ENCODE measurements at places on chromosomes 4 and X. TPM values are rescaled to one million over a fixed set of nuclear protein-coding genes. Genes with fewer than 3 reads are reported as not detected.

Gene ARMCX5
- total RNA-seq, result 10.9 TPM

DNA sequence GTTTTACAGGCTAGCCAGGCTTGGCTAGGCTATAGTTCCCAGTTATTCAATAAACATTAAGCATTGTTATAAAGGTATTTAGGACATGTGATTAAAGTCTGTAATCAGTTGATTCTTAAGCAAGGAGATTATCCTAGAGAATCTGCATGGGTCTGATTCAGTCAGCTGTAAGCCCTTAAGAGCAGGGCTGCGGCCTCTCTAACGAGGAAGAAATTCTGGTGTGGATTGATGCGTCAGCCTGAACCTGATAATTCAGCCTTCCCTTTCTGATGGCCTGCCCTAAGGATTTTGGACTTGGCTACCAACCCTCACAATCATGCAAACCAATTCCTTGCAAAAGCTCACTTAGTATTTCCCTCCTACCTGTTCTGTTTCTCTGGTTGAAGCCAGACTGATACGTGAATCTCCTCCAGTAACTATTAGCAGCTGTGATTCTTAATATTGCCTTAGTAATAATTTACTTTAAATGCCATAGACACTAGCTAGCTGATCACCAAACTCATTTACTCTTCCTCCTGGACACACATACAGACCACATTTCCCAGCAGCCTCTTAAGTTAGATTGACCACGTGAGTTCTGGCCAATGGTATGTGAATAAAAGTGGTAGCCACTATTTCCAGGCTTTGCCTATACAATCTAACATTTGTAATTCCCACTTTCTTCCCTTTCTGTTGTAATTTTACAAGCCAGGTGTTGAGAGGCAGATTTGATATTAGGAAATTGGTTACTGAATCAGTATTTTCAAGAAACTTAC is 678.0 kb upstream of the INTU start:
- DNase-seq, result no peak
- no peak overlapping the region for H3K4me3 ChIP-seq
- no peak overlapping the region for H3K27ac ChIP-seq

Gene TMEM47
- total RNA-seq, result not detected

DNA sequence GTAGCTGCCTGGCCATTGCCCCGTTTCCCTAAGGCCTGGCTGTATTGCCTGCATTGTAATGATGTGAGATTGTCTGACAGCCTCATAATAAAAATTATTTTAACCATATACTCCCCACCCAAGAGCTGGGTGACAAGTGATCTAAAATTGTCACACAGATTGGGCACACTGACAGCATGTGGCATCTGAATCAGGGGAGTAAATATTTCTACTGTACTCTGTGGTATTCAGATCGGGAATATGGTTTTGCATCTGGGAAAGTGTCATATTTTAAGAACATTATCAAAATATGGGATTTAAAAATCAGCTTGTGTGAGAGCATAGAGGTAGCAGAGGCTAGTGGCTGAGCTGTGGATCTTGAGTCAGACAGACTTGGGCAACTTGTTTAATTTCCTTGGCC is 135.8 kb upstream of the PDLIM3 start:
- H3K4me3 ChIP-seq, result no peak overlapping the region
- H3K27me3 ChIP-seq, result peaks cover 4% of the 10 kb centered on the region
- no peaks in the 10 kb centered on the region for H3K4me1 ChIP-seq
- H3K36me3 ChIP-seq, result no peaks in the 10 kb centered on the region
- no peak for DNase-seq

- peaks cover 3% of the 10 kb centered on the region for H3K27me3 ChIP-seq
- H3K4me1 ChIP-seq, result no peaks in the 10 kb centered on the region
- H3K4me3 ChIP-seq, result no peak overlapping the region
- no peaks in the 10 kb centered on the region for H3K36me3 ChIP-seq
- no peak for DNase-seq
Measured at GRCh38 chrX:66914080-66914479, 275.2 kb upstream of the EDA2R start.
